ENCODE measurements at places on chromosomes 4 and X. TPM values are rescaled to one million over a fixed set of nuclear protein-coding genes. Genes with fewer than 3 reads are reported as not detected.

GRCh38 chr4:145565328-145565727, 53.9 kb upstream of the MMAA start:
- H3K36me3 ChIP-seq, result no peaks in the 10 kb centered on the region
- H3K27me3 ChIP-seq, result no peaks in the 10 kb centered on the region
- no peak overlapping the region for H3K27ac ChIP-seq
- DNase-seq, result no peak
- H3K4me1 ChIP-seq, result no peaks in the 10 kb centered on the region

GRCh38 chrX:68061206-68061535, 372.1 kb downstream of the OPHN1 start:
- DNase-seq, result no peak
- H3K36me3 ChIP-seq, result no peaks in the 10 kb centered on the region
- no peak overlapping the region for H3K4me3 ChIP-seq
- H3K27me3 ChIP-seq, result no peaks in the 10 kb centered on the region

- DNase-seq, result no peak
- H3K27ac ChIP-seq, result no peak overlapping the region
- H3K4me3 ChIP-seq, result no peak overlapping the region
- H3K36me3 ChIP-seq, result no peaks in the 10 kb centered on the region
- H3K4me1 ChIP-seq, result no peaks in the 10 kb centered on the region
Measured at GRCh38 chrX:40146262-40147125, 48.7 kb upstream of the BCOR start.

DNA sequence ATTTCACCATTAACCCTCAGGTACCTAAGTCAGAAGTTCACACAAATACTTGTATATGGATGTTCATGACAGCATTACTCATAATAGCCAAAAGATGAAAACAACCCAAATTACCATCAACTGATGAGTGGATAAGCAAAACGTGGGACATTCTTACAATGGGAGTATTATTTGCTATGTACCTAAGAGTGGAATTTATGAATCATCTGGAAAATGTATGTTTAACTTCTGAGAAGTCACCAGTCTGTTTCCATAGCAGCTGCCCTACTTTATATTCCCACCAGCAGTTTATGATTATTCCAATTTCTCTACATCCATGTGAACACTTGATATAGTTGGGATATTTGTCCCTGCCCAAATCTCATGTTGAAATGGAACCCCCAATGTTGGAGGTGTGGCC, 1478.9 kb downstream of the PCDH19 start:
- no peaks in the 10 kb centered on the region for H3K4me1 ChIP-seq
- DNase-seq, result no peak
- H3K27me3 ChIP-seq, result no peaks in the 10 kb centered on the region

GRCh38 chr4:124757126-124757525, 44.6 kb upstream of the ANKRD50 start:
- no peak for DNase-seq
- no peaks in the 10 kb centered on the region for H3K36me3 ChIP-seq
- H3K4me3 ChIP-seq, result no peak overlapping the region
- H3K4me1 ChIP-seq, result no peaks in the 10 kb centered on the region

DNA sequence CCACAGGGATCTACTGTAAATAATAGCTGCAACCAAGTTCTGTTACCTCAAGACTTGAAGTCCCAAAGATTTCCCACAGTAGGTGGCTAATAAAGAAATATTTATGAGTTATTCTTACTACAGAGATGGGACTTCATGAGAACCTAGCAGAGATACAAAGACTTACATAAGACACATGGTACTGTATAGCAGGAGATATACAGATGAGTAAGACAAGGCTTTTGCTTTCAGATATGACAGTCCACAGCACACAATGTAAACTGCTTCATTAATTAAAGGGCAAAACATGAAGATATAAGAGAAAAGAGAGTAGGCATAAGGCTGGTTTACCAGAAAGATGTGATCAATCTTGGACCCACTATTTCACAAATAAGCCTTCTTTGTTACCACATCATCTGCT, 6.6 kb downstream of the ANKRD17 start:
- no peak overlapping the region for H3K4me3 ChIP-seq
- no peaks in the 10 kb centered on the region for H3K27me3 ChIP-seq
- peaks cover 40% of the 10 kb centered on the region for H3K4me1 ChIP-seq
- H3K27ac ChIP-seq, result no peak overlapping the region
- no peak for DNase-seq
- H3K36me3 ChIP-seq, result peaks cover 68% of the 10 kb centered on the region

DNA sequence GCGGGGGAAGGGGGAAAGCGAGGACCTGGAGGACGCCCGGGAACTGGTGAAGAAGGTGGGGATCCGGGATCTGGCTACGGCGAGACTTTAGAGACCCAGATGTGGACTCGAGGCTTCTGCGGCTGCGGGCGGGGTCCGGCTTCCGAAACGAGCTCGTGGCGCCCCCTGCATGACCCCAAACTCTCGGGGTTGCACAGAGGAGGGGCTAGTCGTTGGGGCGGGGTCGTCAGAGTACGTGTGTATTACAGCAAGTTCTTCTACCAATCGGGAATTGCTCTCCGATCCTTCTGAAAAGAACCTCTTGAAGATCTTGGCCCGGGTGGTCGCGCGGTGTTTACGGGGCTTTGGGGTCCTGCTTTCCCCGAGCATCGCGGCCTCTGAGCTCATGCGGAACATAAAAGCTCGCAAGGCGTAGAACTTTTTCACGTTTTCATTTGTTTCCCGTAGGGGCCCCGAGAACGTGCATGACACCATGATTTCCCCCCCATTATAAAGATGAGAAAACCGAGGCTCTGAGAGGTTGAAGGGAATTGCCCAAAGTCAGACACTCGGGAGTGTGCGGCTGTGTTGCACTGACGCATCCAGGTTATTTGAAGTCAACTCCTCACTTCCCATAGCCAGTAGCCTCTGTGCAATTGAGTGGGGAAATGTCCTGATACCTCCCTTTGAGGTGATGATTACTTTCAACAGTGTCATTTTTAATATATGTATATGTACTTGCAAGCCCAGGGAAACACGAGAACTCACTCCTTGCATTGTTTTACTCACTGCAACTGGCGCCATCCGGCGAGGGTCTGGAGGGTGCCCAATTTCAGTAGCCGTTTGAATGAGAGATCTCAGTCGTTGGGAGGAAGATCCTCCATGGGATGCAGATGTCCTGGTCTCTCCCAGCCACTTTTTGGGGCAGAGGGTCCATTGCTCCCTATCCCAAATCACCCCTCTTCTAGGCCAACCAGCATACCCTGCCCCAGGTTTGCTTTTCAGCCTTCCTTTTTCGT, at the start of gene BEND4:
Gene BEND4, minus strand, starts transcription at position 149 of the 998 bp plus-strand sequence. CDS start 512 bp downstream, outside the sequence.
- H3K27me3 ChIP-seq, result no peaks in the 10 kb centered on the region
- no peak within 1 kb of the TSS for H3K4me3 ChIP-seq
- H3K27ac ChIP-seq, result no peak within 1 kb of the TSS
- H3K4me1 ChIP-seq, result no peaks in the 10 kb centered on the region
- no peaks in the 10 kb centered on the region for H3K36me3 ChIP-seq

DNA sequence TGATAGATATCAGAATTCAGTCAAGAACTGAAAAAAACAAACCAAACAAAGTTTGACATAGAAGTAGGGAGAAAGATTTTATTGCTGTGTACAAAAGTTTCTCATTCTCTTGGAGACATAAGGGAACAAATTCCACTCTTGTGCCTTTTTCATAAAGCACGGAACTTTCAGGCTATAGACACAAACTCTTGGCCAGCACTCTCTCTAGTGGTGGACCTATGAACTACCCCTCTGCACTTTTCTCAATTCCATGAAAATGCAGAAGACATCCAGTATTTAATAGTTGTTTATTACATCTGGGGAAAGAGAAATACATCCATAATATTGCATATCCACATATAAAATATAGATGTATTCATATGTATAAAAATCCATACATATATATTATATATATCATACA, 291.6 kb upstream of the HS3ST1 start:
- DNase-seq, result no peak
- H3K27me3 ChIP-seq, result no peaks in the 10 kb centered on the region
- no peak overlapping the region for H3K4me3 ChIP-seq
- no peaks in the 10 kb centered on the region for H3K36me3 ChIP-seq
- no peaks in the 10 kb centered on the region for H3K4me1 ChIP-seq

DNA sequence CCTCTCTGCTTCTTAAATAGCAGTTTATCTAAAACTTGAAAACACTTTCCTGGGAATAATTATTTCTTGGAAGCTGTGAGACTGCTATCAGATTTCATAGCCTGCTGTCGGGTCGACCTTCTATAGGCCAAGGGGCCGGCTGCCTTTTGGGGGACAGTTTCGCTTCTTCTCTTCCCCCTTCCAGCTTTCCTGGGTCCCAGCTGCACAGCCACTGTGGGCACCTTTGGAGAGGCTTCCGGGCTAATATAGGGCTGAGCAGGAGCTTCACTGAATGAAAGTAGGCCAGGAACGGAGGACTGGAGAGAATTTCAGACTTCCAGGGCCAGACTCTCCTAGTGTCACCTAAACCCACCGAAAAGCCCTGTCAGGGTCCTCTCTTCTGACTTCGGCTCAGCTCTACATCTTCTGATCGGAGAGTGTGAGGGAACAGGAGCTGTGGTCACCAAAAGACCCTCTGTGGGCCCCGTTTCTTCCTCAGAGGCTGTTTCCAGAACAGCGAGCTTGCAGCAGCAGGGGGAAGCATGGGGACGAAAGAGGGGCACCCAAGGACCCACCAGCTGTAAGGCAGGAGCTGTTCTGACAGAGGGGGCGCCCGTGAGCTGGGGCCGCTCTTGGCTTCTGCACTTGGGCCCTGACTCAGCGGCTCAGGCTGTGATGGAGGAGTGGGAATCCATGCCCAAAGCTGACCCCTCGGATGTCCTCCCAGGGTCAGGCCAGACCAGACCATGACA, 620.6 kb downstream of the BCOR start:
- no peak overlapping the region for H3K4me3 ChIP-seq
- no peaks in the 10 kb centered on the region for H3K36me3 ChIP-seq
- H3K4me1 ChIP-seq, result no peaks in the 10 kb centered on the region
- peak; percentile 65 for DNase-seq
- H3K27me3 ChIP-seq, result no peaks in the 10 kb centered on the region

DNA sequence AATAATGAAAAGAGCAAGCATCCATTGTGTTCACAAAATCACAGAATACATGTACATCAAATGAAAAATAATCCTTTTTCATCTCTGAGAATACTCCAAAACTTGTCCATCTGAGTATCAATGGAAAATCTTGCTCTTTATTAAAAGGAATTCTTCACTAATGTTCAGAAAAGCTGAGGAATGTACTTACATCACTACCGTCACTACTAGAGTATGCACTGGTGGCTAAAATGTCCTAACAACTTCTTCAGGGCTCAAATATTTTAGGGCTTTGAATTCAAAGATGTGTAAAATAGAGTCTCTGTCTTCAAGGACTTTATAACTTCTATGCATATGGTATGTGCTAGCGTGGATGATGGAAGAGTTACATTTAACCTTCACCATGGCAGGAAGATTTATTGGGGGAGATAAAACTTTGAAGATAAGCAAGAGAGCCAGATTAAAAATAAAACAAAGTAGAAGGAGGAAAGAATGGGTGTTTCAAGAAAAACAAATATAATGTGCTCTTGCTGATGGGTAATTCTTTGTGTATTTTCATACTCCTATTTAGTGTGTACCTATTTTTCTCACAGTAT, 55.1 kb downstream of the DMD start:
- no peak for DNase-seq
- H3K27ac ChIP-seq, result no peak overlapping the region
- H3K4me1 ChIP-seq, result peaks cover 21% of the 10 kb centered on the region
- no peaks in the 10 kb centered on the region for H3K27me3 ChIP-seq
- H3K4me3 ChIP-seq, result no peak overlapping the region

- H3K4me3 ChIP-seq, result no peak overlapping the region
- no peak overlapping the region for H3K27ac ChIP-seq
- no peaks in the 10 kb centered on the region for H3K27me3 ChIP-seq
- DNase-seq, result no peak
Measured at GRCh38 chr4:157992948-157993839, 179.6 kb downstream of the GASK1B start.

DNA sequence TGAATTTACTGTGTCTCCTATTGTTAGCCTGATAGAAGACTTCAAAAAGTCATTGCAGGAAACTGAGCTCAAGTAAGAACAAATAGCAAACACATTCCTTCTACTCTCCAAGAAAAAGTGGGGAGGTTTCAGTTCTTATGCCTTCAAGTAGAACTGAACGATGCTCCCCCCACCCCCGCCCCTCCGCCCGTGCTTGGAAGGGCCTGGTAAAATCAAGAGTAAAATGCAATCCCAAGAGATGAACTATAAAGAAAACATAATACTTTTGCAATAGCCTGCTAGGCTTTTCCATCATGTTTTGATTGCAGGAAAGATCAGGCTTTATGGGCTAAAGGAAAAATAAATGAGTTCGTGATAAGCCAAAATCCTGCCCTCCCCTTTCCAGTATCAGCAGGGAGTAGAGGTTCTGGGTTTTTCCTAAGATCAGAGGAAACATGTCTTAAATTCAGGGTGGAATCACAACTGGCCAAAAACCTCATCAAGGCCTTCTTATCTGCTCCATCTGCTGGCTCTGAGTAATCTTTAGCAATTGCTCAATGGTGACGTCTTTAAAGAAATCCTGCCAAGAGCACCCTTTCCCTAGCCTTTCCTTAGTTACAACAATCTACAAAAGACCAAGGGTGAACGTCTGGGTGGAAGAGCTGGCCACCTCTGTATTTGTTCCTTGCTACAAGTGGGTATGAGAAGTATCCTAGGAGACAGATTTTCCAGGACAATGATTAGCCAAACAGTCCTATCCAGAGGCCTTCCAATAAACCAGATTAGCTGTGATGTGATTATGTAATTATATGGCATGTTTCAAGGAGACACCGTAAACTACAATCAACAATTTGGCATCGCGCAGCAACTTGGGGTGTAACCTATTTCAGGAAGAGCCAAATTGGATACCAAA, 66.3 kb upstream of the FAM9C start:
- no peaks in the 10 kb centered on the region for H3K27me3 ChIP-seq
- H3K36me3 ChIP-seq, result no peaks in the 10 kb centered on the region
- no peak for DNase-seq
- H3K27ac ChIP-seq, result no peak overlapping the region

DNA sequence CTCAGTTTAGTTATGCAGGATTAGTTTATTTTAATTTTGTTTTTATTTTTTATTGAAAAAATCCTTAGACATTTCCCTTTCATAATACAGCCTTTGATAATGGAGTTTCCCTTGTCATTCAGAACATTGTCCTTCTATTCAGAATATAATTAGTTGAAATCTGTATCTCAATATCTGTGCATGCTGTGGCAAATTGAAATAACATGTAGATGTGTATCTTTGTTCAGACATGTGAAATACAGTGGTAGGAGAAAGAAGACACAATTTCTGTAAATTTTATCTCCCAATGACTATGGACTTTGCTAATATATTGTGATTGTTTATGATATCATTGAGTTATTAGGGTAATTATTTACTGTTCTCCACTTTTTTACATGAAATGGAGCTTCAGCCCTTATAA, 353.9 kb downstream of the GRID2 start:
- no peak overlapping the region for H3K4me3 ChIP-seq
- no peaks in the 10 kb centered on the region for H3K4me1 ChIP-seq

The DCAF12L1 gene
- total RNA-seq, result not detected

The TBX22 gene
- not detected for total RNA-seq

The RADX gene
- total RNA-seq, result 18.4 TPM

The PRR32 gene
- not detected for total RNA-seq

Data from Karpas-422 (cell line).